ENCODE measurements at places on chromosomes 7 and 10. TPM values are rescaled to one million over a fixed set of nuclear protein-coding genes. Genes with fewer than 3 reads are reported as not detected.

- DNase-seq = no peak
- no peaks in the 10 kb centered on the region for H3K36me3 ChIP-seq
These were observed 904.1 kb downstream of the KCNMA1 start for GRCh38 chr10:76733441-76733936.

DNA sequence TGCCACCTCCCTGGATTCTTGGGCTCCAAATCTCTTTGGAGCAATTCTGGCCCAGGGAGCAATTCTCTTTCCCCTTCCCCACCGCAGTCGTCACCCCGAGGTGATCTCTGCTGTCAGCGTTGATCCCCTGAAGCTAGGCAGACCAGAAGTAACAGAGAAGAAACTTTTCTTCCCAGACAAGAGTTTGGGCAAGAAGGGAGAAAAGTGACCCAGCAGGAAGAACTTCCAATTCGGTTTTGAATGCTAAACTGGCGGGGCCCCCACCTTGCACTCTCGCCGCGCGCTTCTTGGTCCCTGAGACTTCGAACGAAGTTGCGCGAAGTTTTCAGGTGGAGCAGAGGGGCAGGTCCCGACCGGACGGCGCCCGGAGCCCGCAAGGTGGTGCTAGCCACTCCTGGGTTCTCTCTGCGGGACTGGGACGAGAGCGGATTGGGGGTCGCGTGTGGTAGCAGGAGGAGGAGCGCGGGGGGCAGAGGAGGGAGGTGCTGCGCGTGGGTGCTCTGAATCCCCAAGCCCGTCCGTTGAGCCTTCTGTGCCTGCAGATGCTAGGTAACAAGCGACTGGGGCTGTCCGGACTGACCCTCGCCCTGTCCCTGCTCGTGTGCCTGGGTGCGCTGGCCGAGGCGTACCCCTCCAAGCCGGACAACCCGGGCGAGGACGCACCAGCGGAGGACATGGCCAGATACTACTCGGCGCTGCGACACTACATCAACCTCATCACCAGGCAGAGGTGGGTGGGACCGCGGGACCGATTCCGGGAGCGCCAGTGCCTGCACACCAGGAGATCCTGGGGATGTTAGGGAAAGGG is 913 bp downstream of the NPY start:
- DNase-seq = no peak
- H3K4me3 ChIP-seq = peak overlapping the region; percentile 53
- H3K4me1 ChIP-seq = peaks cover 19% of the 10 kb centered on the region
- H3K36me3 ChIP-seq = no peaks in the 10 kb centered on the region
- H3K27ac ChIP-seq = no peak overlapping the region

DNA sequence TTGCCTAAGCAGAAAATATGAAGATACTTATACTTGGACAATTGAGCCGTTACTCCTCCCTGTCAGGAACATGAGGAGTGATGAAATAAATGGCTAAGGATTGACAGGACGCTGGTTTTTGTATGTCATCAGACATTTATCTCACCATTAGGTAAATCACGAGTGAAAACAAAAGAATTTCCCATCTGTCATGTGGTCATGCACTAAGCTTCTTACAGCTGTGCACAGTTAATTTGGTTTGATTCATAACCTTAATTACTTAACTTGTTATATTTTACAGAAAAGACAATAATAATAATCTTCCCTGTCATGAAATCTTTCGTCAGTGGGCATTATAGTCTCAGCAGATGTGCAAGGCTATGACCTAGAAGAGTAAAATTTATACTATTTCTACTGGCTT is 266.5 kb downstream of the HGF start:
- no peaks in the 10 kb centered on the region for H3K36me3 ChIP-seq
- no peak overlapping the region for H3K27ac ChIP-seq
- no peak overlapping the region for H3K4me3 ChIP-seq
- DNase-seq = no peak
- H3K27me3 ChIP-seq = no peaks in the 10 kb centered on the region
- H3K4me1 ChIP-seq = no peaks in the 10 kb centered on the region

Gene OLAH
- total RNA-seq = not detected

DNA sequence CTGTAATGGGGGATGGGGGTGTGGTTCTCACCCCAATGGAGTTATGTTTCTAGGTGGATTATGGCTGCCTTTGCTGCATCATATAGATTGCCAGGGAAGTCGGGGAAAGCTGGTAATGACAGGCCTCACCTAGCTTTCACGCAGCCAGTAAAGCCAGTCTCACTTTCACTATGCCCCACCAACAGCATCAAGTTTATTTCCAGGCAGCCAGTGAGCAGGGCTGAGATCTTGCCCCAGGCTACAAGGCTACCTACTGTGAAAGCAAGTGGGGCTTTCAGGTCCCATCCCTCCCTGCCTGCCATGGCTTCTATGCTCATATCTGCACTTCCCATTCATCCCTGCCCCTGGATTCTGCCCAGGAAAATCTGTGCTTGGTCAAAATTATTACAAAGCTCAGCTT is 61.7 kb upstream of the NXPH1 start:
- H3K4me1 ChIP-seq = no peaks in the 10 kb centered on the region
- peaks cover 20% of the 10 kb centered on the region for H3K36me3 ChIP-seq
- H3K27me3 ChIP-seq = peaks cover 51% of the 10 kb centered on the region
- no peak overlapping the region for H3K27ac ChIP-seq
- DNase-seq = no peak

GRCh38 chr7:55237156-55237893 is 127.8 kb upstream of the LANCL2 start:
- no peaks in the 10 kb centered on the region for H3K36me3 ChIP-seq
- DNase-seq = no peak
- no peak overlapping the region for H3K27ac ChIP-seq
- no peaks in the 10 kb centered on the region for H3K4me1 ChIP-seq

DNA sequence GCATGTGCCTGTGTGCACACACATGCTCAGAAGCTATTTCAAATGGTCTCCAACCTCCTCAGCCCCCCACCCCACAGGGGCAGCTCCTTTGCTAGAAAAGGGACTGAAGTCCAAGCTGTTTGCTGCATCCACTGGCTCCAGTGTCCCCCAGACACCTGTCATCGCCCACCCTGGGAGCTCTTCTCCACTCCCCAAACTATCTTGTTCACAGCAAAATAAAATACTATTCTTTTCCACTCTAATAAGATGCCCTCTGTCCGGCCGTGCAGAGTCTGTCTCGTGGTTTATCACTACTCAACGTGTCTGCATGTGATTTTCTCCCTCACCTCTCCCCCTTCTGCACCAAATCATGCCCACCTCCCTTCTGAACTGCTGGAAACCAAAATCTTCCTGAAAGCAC is 25.6 kb downstream of the HIPK2 start:
- no peaks in the 10 kb centered on the region for H3K27me3 ChIP-seq
- H3K4me3 ChIP-seq = no peak overlapping the region
- DNase-seq = no peak
- H3K36me3 ChIP-seq = peaks cover 13% of the 10 kb centered on the region
- H3K4me1 ChIP-seq = peaks cover 82% of the 10 kb centered on the region

- no peaks in the 10 kb centered on the region for H3K36me3 ChIP-seq
- DNase-seq = no peak
- H3K4me1 ChIP-seq = peaks cover 6% of the 10 kb centered on the region
- H3K27ac ChIP-seq = no peak overlapping the region
These were observed 51.8 kb upstream of the CHST3 start for GRCh38 chr10:71912431-71912830.

DNA sequence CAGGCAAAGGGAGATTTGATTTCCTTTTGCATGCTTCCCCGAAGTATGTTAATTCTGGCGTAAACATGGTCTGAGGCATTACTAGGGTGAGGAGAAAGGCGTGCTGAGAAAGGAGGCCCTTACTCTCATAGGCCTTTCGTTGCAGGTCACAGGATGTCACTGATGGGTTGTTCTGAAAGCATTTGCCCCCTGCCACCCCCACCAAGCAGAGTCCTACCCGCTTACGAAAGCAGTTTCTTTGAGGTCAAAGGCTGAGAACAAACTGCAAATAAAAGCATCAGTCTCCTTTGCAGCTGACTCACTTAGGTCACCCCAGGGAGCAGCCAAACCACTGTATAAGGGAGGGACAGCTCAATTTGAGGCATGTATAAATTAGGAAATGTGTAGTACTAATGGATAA is 57.1 kb downstream of the BPGM start:
- no peaks in the 10 kb centered on the region for H3K36me3 ChIP-seq
- no peak overlapping the region for H3K27ac ChIP-seq
- DNase-seq = no peak
- no peak overlapping the region for H3K4me3 ChIP-seq
- H3K4me1 ChIP-seq = no peaks in the 10 kb centered on the region

- DNase-seq = no peak
- no peaks in the 10 kb centered on the region for H3K27me3 ChIP-seq
- H3K4me3 ChIP-seq = no peak overlapping the region
- no peaks in the 10 kb centered on the region for H3K36me3 ChIP-seq
These were observed 565.9 kb upstream of the NRG3 start for GRCh38 chr10:81309041-81309552.

- H3K4me1 ChIP-seq = no peaks in the 10 kb centered on the region
- no peak overlapping the region for H3K4me3 ChIP-seq
- DNase-seq = no peak
- no peaks in the 10 kb centered on the region for H3K36me3 ChIP-seq
- H3K27ac ChIP-seq = no peak overlapping the region
These were observed 118.9 kb downstream of the AKR1D1 start for GRCh38 chr7:138195151-138195571.

DNA sequence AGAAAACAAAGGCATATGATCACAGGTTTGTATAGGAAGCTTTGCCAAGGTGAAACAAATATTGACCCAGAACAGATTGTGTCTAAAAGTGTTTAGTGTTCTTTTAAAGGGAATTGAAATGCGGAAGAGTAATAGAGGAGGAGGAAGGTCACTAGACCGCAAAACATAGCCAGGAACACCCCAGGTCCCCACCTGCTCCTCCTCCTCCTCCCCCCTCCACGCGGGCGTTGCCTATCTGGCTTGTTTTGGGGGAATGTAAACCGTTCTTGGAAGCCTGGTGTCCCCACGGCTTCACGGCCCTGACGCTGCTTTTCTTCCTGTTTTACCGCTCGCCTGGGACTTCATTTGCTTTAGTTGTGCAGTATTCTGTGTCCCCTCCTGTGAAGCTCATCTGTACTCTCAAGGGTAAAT is 81.0 kb upstream of the PFKP start:
- H3K36me3 ChIP-seq = peaks cover 5% of the 10 kb centered on the region
- H3K4me1 ChIP-seq = peaks cover 3% of the 10 kb centered on the region
- H3K27me3 ChIP-seq = peaks cover 55% of the 10 kb centered on the region
- DNase-seq = no peak
- H3K27ac ChIP-seq = no peak overlapping the region
- no peak overlapping the region for H3K4me3 ChIP-seq
